ENCODE measurements at places on chromosomes 1 and 21.

DNA sequence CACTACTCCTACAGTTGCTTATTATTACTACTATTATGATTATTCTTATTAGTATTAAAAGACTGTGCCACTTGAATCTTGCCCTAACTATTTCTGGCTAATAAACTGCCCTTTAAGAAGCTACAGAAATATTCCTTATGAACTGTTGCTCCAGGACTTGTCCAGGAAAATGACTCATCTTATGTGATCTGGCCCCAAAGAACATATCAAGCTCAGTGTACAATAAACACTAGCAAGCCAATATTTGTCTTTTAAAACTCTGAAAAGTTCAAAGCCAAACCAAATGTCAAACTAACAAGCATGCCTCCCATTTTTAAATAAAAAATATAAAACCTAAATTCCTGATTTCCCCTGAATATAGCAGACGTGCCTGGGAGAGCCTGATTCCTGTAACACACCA lies 88.7 kb upstream of the SIM2 start:
- DNase-seq, result no peak

GRCh38 chr1:55230659-55231058 lies 15.5 kb upstream of the USP24 start:
- no peak for DNase-seq

GRCh38 chr1:205589618-205590456 lies 42.0 kb downstream of the ELK4 start:
- DNase-seq, result no peak

DNA sequence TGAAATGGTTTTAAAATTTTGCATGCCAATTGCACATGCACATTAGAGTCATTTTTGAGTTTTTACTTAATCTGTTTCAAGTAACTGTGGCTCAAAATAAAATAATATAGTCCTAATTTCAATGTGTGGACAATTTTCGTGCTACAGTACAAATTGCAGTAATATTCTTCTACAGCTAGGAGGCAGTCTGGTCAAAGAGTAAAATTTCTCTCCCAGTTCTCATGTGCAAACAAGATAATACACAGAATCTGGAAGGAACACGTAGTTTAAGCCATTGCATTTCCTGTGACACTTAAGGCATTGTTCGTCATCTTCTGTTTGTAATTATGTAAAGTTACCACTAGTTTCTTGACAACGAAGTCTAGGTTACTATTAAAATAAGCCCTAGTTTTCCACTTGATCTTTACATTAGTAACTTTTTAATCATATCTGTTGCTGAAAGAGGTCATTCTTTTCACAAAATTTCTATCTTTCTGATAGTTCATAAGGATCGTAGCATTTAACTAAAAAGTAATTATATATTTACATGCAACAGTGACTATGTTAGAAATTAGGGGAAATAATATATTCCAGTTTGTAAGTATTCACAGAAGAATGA lies 28.9 kb downstream of the ODR4 start:
- peak; percentile 24 for DNase-seq

DNA sequence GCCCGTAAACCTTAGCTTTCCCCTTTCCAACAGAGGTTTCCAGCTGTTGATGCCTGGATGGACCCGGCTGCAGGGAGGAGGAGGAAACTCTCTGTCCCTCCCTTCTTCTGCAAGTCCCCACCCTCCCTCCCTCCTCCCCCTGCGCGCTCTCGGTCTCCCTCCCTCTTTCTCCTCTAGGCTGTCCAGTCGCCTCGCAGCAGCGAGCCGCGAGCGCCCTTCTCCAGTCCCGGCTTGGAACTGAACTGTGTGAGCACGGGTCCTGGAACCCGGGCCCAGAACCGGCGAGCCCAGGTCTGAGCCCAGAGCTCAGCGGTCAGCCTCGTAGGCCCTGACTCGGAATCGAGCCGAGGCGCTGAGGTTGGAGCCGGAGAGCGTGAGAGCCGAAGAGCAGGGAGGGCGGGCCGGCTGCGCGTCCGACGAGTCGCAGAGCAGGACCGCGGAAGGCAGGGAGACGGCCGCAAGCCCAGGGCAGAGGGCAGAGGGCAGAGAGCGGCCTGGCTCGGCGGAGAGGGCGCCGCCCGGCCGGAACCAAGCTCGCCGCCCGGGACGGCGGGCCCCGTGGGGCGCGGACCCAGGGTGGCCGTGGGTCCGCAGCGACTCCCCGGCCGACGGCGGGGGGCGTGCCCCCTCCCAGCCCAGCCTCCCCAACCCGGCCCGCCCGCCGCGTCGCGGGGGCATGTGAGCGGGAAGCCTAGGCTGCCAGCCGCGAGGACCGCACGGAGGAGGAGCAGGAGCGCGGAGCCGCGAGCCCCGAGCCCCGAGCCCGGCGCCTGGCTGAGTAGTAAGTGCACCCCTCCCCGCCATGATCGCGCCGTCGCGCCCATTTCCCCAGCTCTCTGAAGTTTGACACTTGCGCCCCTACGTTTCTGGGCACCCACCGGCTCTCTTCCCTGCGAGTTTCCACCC lies at the start of gene SOX13:
Gene SOX13, plus strand, starts transcription at position 185 of the 906 bp plus-strand sequence. CDS start 39,801 bp downstream, outside the sequence.
- peak; percentile 73 for DNase-seq

DNA sequence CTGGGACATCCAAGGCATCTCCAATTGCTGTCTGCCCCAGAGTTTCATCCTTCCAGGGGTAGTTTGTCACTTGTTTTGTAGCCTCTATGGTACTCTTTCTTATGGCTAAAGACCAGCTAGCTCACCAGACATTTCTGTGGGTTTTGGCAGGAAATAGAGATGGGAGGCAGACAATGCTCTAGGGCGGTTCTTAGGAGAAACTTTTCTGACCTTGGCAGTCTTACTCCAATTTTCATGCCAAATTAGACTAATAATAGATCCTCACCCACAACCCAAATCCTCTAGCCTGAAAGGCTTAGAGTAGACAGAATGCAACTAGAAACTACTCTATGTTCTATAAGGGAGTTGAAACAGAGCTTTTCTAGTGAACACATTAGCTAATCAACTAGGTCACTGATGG lies 69.8 kb downstream of the LRIG2 start:
- DNase-seq, result peak; percentile 17

DNA sequence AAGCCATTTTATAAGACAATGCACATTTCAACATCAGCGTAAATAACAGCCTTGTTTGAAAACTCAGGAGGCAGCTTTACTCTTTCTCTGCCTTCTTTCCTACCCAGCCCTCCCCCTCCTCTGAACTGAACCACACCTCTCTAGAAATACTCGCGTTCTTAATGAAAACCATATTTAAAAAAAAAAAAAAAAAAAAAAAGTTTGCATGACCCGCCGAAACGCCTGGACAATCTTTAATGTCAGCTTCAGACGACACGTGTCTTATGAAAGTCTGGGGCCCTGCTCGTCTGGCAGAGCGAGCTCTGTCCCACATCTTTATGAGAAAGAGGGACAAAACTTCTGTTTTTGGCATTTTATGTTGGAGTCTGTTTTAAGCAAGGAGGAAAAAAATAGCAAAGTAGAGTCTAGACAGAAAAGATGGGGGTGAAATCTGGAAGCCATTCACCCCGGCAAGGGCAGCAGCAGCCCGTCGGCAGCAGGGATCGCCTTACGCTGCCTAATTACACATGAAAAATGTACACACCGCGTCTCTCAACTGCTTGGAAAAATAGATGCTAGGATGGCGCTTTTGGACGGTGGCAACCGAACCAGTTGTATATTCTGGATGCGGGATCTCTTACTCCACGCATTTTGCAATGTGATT lies 130.4 kb upstream of the ETS2 start:
- DNase-seq, result no peak

DNA sequence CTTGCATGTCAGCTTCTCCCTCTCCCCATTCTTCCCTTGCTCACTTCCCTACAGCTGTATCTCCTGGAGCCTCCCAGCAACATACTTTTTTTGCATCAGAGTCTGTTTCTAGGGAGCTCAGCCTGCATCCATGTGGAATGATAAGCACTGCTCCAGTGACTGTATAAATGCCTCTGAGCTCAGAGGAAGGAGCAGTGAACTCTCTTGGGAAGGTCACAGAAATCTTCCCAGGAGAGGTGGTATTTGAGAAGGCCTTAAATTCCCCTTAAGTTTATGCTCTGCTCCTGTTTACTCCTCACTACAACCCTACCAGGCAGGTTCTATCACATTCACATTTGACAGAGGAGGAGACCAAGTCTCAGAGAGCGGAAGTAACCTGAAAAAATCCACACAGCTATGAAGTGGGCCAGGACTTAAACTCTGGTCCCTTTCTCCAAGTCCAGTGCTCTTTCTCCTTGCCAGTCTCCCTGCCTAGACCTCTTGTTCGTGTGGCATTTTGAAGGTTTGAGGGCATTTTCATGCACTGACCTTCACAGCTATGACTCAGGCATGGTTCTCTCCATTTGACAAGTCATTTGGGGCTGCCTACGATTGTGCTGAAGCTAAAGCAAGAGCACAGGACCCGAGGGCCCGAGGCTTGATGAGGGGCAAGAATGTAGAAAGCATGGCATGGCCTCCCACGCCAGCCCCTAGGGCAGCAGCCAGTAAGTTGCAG lies 5.6 kb upstream of the UBXN10 start:
- DNase-seq, result no peak

DNA sequence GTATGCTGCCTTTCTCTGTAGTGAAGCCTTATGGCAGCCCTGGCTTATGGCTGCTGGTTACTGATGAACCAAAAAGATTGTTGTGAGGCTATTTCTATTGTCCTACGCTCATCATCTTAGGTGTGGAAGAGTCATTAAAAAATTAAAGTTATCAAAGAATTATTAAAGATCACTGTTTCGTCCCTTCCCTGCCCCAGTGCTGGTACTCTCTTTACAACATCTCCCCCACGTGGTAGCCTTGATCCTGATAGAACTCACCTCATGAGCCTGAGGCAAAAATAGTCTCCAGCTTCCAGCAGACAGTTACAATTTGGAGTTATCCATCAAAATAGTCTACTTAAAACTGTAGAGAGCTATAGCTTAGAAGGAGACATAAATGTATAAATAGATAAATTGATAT lies 201.5 kb downstream of the S1PR1 start:
- DNase-seq, result no peak

DNA sequence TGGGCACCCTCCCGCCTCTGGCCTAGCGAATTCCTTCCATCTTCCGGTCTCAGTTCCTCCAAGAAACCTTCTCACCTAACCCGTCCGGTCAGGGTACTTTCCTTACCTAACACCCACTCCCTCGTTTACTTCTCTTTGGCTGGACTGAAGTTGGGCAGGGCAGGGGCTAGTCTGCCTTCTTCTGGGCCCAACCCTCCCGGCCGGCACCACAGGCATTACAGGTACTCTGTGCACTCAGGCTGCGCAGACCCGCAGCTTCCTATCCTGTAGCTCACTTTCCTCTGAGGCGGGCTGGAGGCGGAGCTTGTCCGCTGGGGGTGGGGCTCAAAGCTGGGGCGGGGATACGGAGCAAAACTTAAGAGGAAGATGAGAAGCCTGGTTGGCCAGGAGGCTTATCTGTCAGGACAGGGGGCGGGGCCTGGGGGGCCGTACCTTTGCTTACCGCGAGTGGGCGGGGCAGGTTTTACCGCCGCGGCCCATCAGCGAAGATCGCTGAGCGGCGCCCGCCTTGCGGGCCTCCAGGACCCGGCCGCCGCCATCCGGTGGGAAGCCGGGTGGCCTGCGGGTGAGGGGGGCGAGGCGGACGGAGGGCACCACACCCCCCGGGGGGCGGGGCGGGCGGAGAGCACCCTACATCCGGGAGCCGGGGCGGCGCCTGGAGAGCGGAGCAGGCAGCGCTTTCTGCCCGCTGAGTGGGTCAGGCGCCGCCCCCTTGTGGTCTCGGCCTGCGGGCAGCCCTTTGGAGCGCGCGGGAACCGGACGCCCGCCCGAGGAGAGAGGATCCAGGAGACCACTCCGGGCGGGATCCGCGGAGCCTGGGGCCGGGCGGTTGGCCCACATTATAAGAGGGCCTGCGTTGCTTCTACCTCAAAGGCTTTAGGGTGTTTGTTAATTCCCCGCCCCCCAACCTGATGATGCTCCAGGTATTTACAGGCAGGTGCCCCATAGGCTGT lies 31.9 kb downstream of the ZNF648 start:
- DNase-seq, result peak; percentile 59

DNA sequence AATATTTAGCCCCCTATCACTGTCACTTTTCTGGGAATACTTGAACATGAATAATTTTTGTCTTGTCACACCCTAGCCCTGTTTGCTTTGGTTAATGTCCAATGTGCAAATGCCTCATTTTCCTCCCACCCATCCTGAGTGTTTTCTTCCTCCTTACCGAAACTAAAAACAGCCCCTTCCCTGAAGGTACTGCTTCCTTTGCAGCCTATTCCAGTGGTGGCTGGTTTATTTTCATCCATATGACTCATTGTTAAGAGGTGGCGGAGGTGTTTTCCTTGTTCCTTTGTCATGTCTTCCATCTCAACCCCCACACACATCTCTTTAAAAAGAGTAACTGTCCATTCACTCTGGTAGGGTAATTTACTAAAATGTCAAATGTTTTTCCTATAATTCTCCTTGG lies 40.4 kb downstream of the CD55 start:
- DNase-seq, result no peak

DNA sequence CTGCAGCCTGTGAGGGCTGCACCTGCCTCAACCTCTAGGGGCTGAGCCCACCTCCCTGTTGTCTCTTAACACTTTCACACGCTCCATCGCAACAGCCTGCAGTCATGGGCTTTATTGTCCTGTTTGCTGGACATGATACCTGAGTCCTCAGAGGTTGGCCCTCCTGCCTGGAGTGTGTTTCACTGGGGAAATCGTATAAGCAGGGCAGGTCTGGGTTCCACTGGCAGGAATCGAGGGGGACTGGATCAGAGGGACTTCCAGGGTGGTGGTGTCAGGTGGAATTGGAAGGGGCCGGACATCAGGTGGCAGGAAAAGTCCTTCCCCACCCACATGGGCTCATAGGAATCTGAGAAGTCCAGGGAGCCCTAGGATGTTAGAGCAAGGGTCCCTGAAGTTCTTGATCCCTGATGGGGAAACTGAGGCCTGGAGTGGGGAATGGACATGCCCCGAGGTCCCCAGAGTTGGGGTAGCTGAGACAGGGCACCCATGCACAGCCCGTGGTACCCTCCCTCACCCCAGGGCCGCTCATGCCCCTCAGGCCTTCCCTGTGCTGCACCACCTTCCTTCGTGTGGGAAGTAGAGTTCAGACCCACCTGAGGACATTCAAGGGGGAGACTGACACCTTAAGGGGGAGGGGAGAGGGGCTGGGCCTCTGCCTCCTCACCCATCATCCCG lies 66.6 kb downstream of the PIK3CD start:
- no peak for DNase-seq

DNA sequence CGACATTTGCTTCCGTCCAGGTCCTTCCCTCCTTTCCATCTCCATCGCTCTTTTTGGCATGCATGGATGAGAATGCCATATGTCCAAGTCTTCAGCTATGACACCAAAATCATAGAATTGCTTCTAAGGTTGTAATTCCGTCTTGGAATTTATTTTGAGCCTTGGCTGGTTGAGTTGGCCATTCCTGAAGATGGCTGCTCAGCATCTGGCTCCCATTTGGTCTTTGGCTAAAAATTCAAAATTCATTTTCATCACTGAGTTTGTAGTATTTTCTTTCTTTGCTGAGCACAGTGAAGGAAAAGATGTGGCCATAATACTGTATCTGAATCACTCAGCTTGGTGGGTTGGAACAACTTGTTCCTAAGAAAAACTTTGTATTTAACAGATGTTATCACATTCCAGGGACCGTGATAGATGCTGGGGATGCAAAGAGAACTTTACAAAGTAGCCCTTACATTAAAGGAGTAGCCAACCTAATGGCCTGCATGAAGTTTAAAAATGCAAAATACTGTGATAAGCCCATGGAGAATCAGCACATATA lies 15.6 kb downstream of the JUN start:
- no peak for DNase-seq

Measured in GM04504 (cell line).